ENCODE measurements at places on chromosomes 3 and 15.

- no peak for DNase-seq
These were observed 67.3 kb upstream of the RASGRF1 start for GRCh38 chr15:79157631-79158592.

DNA sequence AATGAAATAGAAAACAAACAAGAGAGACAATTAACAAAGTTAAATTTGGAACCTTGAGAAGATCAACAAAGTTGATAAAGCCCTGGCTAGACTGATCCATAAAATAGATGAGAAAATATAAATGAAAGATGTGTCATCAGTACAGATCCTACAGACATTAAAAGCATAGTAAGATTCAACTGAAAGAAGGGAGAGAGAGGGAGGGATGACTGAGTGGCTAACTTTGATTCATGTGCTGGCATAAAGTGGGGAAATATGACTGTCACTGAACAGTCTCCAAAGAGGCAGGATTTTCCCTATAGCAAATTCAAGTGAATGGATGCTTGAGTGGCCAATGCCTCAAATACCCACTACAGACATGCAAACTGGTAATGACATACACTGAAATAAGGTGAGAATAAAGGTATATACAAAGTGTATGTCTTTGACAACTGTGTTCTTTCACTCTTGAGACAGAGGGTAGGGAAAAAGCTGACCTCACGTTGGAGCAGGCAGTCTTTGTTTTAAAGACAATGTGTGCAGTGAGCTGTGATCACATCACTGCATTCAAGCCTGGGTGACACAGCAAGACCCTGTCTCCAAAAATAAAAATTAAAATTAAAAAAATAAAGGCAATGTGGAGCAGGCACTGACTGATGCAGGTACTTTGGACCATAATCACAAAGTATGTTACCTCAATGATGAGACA lies 35.9 kb upstream of the CHD2 start:
- DNase-seq = no peak

DNA sequence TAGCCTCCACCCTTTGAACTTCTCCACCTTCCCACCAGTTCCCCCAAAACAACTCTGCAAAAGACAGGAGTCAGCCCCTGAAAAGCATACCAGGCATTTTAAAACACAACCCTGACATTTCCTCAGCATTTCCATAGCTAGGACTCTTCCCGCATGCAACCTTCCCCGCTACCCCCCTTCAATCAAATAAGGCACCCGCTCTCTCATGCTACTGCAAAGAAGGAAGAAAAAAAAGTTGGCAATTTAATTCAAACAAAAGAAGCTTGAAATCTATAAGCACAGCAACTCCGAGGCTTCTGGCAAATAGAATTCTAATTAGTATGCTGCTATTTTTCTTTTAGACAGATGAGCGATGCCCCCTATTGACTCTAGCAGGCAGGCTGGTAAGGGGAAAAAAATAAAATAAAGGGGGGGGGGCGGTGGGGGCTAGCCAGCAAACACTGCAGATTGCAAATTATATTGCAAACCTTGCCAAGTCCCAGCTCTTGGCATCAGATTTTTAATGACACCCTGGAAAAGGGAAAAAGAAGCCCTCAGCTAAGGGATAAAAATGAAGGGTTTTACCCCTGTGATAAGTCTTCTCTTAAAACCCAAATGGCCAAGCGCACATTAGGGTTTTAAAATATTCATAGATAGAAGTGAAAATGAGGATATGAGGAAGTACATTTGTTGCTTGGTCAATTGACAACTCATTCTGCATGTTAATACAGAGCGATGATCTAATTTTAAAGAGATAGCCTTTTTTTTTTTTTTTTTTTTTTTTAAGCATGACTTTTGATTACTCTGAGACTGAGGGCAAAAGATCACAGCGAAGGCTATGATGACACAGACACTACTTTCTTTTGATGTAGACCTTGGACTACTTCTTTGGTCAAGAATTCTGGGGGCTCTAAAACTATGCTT lies 255.2 kb downstream of the NR2F2 start:
- DNase-seq = no peak

DNA sequence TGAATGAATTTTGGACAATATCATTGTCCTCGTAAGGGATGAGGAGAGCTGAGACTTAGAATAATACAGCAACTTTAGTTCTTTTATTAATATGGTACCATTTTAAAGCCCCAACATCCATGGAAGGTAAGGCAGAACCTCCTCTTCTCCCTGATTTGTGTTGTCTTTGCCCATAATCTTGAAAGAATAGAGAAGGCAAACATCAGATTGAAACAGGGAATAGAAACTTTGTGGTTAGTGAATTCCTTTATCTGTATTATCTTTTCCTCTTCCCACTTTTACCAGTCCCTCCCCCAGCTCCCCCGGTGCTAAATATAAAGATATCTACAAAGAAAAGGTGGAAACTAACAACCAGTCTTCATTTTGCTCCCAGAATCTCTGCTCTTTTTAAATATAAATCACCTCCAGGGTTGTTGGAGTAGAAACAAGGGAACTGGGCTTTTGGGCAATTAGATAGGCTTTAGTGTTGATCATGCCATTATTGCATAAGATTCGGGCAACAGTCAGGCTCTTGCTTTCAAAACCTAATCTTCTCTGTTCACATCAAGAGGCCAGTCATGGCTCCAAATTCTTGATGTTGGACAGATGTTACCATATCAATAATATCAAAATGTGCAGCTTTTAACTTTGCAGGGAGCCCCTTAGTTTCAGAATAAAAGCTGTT lies 32.5 kb downstream of the ITPR1 start:
- DNase-seq = no peak

DNA sequence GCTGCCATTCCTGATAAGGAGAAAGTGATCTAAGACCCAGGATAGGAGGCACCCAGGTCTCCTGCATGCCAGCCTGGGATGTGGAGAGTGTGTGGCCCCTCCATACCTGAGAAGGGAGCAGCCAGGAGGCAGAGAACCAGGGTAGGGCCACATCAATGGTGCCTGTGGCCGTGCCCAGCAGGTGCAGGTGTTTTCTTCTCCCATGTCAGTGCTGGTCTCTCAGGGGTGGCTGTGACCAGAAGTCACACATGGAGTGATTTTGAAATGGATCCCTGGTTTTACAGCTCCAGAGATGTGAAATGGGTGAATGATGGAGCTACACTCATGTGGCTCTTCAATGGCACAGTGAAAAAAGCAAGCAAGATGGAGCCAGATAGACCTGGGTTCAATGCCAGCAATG lies 3.3 kb upstream of the ISL2 start:
- no peak for DNase-seq

GRCh38 chr3:186361762-186362536 lies at the start of gene DGKG:
DGKG (minus strand) TSS chr3:186362234; CDS start chr3:186320459, 41,775 bp downstream.
- no peak for DNase-seq

GRCh38 chr15:79914728-79915127 lies 17.9 kb upstream of the MTHFS start:
- DNase-seq = no peak

GRCh38 chr3:79056498-79056897 lies 711.3 kb downstream of the ROBO1 start:
- no peak for DNase-seq

- DNase-seq = no peak
These were observed 37.2 kb downstream of the PSTPIP1 start for GRCh38 chr15:77032052-77032646.

DNA sequence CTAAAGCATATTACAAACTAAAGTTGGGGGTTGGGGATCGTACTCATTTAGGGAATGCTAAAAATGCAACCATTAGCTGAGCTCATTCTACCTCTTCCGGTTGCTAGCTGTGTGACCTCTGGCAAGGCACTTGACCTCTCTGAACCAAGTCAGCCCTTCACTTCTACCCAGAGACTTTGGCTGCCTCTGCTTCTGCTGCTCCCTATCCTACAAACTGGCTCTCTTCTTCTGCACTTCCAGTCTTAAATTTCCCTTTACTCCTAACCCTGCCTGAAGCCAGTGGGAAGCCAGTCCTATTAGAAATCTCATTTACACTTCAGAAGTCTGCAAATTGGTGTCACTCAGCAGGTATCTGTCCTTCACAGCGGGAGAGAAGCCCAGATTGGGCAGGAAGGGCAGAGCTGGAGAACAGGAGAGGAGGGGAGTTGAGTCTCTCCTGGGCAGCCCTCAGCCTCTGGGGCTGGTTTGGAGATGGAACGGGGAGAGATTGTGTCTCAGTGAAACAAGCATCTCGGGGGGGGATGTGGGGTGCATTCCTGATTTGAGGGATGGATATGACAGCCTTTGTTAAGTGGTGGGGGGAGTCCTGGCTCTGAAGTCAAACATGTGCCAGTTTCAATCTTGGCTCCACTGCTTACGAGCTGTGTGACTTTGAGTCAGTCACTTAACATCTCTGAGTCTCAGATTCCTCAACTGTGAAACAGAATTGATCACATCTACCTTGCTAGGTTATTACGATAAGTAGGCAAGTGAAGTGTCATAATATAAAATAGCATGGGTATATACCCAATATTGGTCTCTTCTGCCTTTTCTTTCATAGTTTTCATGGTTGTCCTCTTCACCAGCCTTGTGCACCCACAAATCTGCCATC lies 7.8 kb upstream of the AEN start:
- DNase-seq = no peak
